ENCODE measurements at places on chromosomes 2 and 18.
A peak's percentile ranks its signal among the peaks of the same experiment; 100 is the strongest.

GRCh38 chr2:218168635-218169462 lies 2.1 kb upstream of the CXCR1 start:
- peak; percentile 5 for DNase-seq

GRCh38 chr2:17479875-17480274 lies 38.4 kb downstream of the RAD51AP2 start:
- DNase-seq, result no peak

- DNase-seq, result no peak
Measured at GRCh38 chr18:46152808-46153617, 48.8 kb downstream of the HAUS1 start.

- DNase-seq, result no peak
Measured at GRCh38 chr2:33136566-33136965, 189.8 kb downstream of the LTBP1 start.

- DNase-seq, result no peak
Measured at GRCh38 chr2:36147670-36148390, 207.7 kb upstream of the CRIM1 start.

- DNase-seq, result no peak
Measured at GRCh38 chr2:97816411-97816810, 103.0 kb downstream of the ZAP70 start.

GRCh38 chr2:206887745-206888144 lies 51.6 kb upstream of the CPO start:
- DNase-seq, result no peak

- peak; percentile 87 for DNase-seq
Measured at GRCh38 chr2:235384624-235385023, 109.2 kb upstream of the AGAP1 start.

- no peak for DNase-seq
Measured at GRCh38 chr18:76544511-76545345, 49.7 kb upstream of the ZNF516 start.

- DNase-seq, result no peak
Measured at GRCh38 chr2:127145280-127145895, 38.4 kb upstream of the BIN1 start.

DNA sequence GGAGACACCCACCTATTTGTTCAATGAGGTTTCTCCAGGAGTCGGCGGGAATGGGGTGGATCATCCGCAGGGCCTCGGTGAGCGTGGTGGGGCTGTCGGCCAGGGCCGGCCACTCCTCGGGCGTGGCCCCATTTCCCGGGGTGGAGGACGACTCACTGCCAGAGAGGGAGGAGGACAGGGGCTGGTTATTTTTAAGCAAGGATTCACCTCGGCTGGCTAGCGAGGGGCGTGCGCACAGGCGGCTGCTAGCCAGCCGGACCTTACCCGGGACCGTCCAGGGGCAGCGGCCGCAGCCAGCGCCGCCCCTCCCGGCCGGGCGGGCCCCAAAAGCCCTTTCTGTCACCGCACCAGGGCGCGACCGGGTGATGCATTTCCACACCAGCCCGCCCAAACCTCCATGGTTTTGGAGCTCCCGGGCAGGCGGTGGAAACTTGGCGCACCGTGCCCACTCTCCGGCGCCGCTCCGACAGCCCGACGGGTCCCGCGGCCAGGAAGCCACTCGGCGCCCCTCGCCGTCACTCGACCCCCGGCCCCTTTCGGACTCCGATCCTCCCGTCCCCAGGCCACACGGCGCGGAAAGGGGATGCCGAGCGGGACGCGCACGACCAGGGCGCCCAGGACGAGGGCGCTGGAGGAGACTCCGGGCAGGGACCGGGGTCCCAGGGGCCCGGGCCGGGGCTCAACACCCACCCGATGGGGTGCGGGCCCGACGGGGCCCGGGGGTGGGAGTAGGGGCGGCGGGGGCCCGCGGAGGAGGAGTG lies 57.1 kb downstream of the SNORC start:
- DNase-seq, result no peak

- no peak for DNase-seq
Measured at GRCh38 chr18:493986-494983, 6.2 kb downstream of the COLEC12 start.

DNA sequence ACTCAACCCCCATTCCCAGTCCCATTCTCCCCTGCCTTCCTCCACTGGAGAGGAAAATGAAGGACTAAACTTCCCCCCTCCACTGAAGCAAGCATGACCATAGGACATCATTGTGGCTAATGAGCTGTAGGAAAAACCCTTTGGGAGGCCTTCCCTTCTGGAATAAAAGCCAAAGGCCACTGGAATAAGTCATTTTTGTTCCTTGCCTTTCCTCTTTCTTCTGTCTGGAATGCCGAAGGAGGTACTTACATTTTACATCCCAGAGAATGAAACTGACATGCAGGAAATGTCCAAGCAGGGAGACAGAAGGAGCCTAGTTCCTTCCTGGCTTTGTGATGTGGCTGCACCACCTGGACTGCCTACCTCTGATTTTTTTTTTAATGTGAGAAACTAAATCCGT lies 9.1 kb upstream of the PTPRM start:
- DNase-seq, result no peak

- DNase-seq, result no peak
Measured at GRCh38 chr2:31197166-31197565, 20.1 kb downstream of the CAPN14 start.

DNA sequence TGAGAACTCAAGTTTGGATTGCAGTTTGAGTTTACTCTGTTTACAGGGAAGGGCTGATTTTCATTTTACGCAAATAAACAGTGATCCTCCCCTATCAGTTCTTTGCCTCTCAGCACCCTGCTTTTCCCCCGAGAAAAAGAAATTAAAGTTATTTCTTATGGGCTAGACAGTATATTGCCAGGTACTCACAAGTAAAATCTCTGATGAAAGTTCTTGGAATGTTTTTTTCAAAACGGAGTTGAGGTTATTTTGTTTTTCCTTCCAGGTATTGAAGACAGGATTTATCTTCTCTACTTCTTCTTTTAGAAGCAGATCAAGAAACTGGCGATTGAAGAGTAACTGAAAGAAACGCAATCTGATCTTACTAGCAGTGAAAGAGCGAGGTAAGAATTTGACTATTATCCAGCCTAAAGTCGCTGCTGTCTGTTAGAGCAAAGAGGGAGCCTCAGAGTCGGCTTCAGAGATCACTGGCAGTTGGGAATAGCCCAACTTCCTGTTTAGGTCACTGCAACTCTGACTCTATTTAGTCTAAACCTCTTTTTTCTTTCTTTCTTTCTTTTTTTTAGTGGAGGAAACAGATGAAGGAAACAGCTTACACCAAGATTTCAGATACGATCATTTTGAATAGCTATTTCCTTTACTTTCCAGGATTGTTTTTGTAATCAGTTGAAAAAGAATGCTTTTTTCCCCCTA lies at the start of gene TFPI:
Gene TFPI, minus strand, starts transcription at position 425 of the 693 bp plus-strand sequence. CDS start 50,667 bp downstream, outside the sequence.
- DNase-seq, result no peak

GRCh38 chr18:74982946-74983635 lies 225.8 kb downstream of the PTGR3 start:
- DNase-seq, result no peak

DNA sequence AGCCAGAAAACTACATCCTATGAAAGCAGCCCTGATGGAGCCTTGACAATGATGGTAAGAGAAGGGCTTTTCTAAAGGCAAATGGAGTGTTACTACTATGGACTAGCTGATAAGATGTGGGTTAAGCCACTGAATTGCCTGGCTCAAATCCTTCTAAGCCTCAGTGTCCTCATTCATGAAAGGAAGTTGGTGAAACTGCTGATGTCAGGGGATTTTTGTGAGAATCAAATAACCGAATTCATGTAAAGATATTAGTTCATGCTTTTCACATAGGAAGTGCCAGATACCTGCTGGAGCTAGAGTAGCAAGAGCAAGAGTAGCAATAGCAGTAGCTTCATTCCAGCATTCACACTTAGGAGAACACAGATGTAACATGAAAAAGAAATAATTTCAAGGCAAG lies 417.0 kb downstream of the METTL4 start:
- no peak for DNase-seq

DNA sequence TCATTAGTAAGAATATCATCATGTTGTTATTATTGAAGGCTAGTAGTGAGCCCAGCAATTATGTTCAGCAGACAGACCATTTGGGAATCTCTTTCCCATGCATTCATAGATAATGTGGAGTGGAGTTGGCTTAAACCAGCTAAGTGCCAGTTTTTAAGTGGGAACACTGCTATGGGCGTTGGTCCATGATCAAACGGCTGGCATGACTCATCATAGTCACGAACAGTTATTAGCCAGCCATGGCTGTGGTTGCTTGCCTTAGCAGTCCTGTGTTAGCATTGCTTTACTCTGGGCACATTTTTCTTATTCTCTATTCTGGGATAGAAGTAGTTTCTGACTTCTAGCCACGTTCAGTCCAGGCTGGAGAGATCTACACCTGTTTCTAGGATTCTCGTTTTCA lies 17.7 kb downstream of the EIF4E2 start:
- DNase-seq, result no peak

GRCh38 chr18:34913837-34914661 lies 127.2 kb upstream of the MAPRE2 start:
- peak; percentile 45 for DNase-seq

DNA sequence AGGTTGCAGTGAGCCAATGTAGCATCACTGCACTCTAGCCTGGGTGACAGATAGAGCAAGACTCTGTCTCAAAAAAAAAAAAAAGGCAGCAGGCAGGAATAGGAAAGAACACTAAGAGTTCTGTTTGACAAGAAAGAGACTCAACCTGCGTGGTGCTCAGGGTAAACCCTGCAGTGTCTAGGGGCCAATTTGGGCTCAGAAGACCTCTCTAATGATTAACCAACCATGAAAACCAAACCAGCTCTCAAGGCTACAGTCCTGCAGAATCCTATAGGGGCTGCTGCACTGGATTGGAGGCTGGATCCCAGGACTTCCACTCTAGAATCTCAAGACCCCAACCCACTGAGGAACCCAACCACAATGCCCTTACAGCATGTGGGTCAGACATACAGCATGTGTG lies 2.4 kb downstream of the TRABD2A start:
- DNase-seq, result no peak

GRCh38 chr2:156065912-156066311 lies 266.6 kb downstream of the NR4A2 start:
- no peak for DNase-seq

DNA sequence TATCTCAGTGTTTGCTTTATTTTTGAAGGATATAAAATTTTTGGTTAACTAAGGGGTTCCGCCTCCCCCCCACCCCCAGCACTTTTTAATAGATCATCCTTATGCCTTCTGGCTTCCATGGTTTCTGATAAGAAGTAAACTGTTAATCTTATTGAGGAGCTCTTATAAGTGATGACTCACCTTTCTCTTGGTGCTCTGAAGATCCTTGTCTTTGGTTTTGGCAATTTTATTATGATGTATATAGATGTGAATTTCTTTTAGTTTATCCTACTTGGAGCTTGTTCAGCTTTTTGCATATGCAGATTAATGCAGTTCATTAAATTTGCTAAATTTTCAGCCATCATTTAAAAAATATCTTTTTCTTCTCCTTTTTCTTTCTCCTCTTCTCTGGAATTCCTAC lies 91.7 kb upstream of the CTAGE1 start:
- no peak for DNase-seq

GRCh38 chr18:9552191-9552590 lies 62.2 kb downstream of the PPP4R1 start:
- no peak for DNase-seq

DNA sequence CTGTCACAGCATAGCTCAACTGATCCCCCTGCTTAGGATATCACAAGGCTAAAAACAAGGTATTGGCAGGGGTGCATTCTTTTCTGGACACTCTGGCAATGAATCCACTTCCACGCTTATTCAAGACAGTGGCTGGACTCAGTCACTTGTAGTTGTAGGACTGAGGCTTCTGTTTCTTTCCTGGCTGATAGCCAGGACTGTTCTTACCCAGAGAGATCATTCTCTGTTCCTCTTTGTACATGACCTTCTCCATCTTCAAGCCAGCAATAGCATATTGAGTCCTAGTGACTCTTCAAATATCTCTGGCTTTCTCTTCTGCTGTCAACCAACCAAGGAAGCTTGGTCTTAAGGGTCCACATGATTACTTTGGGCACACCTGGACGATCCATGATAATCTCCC lies 241.3 kb downstream of the RBM43 start:
- DNase-seq, result no peak

DNA sequence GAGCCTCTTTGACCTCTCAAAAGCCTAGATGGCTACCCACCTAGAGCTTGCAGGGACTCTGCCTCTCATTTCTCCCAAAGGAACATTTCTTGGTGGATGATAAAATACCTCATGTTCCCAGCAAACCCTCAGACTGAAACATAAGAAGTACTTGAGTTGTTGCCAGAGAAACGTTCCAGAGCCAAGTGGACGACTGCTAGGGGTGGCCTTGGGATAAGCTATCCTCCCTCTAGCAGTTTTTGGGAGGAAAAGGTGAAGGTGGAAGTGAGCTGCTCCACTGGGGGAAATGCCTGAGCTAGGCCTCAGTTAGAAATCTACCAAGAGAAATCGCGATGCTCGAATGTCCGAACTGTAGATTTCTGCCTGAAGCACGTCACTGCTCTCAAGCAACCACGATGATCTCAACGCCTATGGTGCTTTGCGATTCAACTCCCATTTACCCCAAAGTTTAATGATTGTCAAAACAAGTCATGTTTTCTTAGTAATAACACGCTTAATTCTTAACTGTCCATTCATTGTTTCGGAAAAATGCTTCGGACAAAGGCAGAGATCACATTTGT lies 91.5 kb downstream of the CCBE1 start:
- DNase-seq, result no peak

DNA sequence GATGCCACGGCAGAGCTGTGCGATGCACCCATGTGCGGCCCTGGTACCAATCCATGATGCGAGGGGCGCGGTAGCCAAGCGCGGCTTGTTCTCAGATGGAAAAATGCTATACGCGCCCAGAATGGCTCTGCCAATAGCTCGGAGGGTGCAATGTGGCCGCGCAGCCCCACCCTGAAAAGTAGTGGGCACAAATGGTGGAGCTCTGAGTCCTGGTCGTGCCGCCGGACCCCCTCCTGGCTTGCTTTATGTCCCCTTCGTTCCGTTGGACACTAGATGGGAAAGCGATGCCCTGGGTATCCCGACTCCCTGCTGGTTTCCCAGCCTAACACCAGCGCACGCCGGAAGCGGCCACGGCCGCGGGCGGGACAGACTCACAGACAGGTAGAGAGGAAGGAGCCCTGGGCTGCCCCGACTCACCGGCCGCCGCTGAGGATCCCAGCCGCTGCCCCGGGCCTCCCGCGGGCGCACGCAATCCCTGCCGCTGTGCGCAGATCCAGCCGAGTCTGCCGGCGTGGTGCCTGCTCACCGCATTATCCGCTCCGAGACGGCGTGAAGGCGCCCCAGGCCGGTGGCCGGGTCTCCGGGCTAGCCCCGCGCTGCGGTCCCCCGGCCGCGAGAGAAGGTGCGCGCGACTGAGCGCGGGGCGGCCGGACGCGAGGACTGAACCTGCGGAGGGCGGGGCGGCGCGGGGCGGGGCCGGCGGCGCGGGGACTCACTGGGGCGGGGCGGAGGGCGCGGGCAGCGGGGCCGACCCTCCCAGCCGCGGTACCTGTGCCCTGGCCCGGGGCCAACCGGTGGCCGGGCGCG lies at the start of gene CDC42EP3:
Gene CDC42EP3, minus strand, starts transcription at position 634 of the 807 bp plus-strand sequence. CDS start 25,055 bp downstream, outside the sequence.
- no peak for DNase-seq
